Left ventricle myocardium inferior (tissue), 1 donor: ENCODE measurements at places on chromosomes 6 and 20.

DNA sequence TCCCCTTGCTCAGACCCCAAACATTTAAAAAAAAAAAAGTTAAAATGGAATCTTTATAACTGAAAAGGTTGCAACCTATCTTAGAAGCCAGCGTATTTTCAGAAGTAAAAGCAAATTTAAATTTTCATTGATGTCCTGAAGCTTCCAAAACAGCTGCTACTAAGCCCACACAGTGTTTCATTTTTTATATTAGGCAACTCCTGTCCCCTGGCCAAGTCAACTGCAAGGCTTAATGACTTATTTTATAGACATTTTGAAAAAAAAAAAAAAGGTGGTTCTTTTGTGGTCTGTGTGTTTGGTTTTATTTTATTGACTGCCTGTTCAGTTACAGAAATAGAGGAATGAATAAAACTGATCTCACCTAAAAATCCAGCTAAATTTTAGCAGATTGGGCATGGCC is 13.0 kb downstream of the CFAP61 start:
- DNase-seq, result no peak

GRCh38 chr6:142478117-142478516 is 176.3 kb downstream of the ADGRG6 start:
- DNase-seq, result no peak

- no peak for DNase-seq
Observed at GRCh38 chr6:90829311-90829710, 242.4 kb upstream of the MAP3K7 start.

DNA sequence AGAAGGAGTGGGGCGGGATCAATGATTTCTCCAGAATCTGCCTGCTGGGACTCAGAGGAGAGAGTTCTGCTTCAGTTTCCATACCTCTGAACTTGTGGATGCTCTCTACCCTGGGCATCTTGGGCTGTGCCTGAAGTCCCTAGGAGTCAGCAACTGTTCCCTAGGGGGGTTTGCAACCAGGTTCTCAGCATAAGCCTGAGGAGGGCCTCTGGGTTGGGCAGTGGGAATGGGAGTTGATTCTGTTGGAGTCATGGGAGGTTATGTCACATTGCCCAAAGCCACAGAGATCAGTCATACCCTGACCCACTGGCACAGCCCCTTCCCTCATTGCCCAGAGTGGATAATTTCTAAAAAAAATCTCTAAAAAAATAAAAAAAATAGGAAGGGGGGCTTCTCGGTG is 47.4 kb downstream of the MOCS1 start:
- no peak for DNase-seq

- DNase-seq, result peak; percentile 15
Observed at GRCh38 chr6:158040804-158041347, 59.2 kb downstream of the SYNJ2 start.

DNA sequence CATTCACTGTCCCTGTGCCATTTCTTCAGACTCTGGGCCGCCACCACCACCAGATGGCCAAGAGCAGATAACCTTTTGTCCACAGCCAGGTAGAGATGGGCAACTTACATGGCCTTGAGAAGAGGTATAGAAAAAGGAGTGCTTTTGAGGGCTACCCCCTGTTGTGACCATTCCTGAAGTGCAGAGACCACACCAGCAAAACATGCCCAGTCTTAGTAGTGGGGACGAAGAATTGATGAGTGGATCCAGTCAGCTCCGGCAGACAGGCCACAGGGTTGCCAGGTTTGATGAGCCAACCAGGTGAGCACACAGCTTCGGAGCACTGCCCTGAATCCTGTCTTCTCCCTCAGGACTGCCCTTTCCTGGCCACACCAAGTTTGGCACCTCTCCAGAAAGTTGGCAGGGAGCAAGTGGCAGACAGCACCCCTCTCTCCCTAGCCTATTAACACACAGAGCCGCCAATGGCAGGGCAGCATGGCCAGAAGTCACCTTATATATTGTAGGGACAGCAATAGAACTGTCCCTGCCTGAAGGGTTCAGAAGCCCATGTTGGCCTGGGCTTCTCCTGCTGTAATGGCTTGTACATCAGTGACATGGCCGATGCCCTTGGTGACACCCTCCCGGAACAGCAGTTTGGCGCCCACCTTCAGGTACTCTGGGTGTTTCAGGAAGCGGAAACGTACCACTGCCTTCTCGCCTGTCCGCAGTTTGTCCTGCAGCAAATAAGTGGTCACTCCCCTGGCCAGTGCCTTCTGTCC is 7.8 kb downstream of the GTPBP2 start:
- no peak for DNase-seq

DNA sequence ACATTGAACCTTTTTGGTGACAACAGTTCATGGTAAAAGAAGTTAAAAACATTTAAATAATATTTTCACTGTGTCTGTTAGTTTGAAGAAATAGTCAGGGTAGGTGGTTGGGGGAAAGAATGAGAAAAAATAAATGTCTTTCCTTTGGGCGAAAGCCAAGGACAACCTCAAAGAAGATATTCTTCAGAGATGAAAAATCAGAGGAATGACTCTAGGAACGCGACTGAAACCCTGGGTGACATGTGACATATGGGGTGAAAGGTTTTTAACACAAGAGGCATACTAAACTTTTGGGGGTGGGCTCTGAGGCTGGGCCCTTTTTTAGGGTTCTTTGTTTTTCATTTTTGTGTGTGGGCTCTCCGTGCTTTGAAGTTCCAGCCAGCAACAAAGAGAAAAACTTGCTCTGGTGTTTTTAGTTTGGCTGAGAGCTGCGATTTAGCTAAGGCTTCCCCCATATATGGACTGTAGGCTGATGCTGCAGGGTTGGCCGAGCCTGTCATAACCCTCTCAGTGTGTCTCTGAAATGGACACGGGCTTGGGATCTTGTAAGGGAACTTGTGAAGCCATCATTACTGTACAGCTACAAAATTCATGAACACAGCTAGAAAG is 610.1 kb upstream of the ARID1B start:
- no peak for DNase-seq

GRCh38 chr20:57387945-57388371 is 3.2 kb upstream of the RBM38 start:
- DNase-seq, result no peak

GRCh38 chr6:50062051-50062450 is 12.3 kb upstream of the DEFB112 start:
- no peak for DNase-seq

DNA sequence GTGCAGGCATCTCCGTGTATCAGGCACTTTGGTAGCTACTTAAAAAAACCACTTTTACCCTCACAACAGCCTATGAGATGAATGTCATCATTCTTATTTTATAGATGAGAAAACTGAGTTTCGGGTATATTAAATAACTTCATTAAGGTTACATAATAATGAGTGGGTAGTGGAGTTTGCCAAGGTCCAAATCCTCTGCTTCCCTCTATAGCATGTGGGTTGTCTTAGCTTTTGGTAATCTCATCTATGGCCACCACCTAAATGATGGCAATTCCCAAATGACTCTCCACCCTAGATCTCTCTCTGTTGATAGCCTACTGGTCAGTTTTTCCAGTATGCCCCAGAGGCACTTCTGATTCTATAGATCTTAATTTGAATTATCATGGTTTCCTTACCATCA is 3.7 kb upstream of the RNF144B start:
- no peak for DNase-seq

DNA sequence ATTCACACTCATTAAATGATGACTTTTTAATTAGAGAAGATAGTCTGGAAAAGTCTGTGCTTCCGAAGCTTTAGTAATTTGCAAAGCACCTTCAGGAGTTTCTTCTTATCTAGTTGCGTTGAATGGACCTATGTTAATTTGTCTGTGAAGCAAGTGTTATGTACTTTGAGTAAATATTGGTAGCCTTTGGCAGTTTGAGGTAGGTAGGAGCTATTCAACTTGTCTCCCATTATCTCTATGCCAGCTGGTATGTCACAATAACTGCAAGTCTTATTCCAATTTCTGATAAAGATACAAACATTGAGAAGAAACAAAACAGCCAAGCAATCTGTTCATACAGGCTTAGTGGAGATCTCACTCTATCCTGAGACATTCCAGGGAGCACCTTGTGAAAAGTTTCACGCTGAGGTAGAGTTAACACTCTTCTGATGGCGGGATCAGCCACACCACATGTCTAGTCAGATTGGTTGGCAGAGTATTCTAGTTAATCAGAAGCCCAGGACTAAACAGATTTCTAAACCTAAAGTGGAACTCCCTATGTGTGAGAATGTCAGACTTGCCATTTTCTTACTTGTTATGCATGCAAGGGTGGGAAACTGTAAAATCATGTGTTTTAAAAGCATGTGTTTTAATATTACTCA is 219.8 kb upstream of the MANEA start:
- no peak for DNase-seq

- DNase-seq, result no peak
Observed at GRCh38 chr6:92376691-92377090, 1042.7 kb downstream of the EPHA7 start.

GRCh38 chr20:62479656-62480055 is 3.9 kb upstream of the GATA5 start:
- DNase-seq, result no peak

- DNase-seq, result no peak
Observed at GRCh38 chr6:148831531-148831930, 84.7 kb downstream of the UST start.

DNA sequence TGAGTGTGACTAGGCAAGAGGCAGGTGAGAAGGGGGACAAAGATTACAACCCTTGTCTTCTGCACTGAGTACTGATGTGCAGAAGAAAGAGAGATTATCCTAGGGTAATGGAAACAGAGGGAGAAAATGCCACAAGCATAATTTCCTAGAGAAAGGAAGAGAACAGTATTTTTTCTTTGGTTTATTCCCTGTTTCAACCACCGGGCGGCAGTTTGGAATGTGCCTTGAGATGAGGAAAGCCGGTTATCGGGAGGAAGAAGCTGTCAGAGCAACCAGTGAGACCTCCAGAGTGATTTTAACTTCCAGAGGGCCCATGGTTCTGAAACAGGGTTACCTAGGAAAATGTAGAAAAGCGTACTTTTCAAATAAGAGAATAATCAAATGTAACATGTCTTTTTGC is 121.4 kb downstream of the REV3L start:
- no peak for DNase-seq

- DNase-seq, result no peak
Observed at GRCh38 chr6:158487495-158487894, 72.4 kb upstream of the TMEM181 start.

- DNase-seq, result no peak
Observed at GRCh38 chr6:17038316-17038715, 63.5 kb upstream of the STMND1 start.

DNA sequence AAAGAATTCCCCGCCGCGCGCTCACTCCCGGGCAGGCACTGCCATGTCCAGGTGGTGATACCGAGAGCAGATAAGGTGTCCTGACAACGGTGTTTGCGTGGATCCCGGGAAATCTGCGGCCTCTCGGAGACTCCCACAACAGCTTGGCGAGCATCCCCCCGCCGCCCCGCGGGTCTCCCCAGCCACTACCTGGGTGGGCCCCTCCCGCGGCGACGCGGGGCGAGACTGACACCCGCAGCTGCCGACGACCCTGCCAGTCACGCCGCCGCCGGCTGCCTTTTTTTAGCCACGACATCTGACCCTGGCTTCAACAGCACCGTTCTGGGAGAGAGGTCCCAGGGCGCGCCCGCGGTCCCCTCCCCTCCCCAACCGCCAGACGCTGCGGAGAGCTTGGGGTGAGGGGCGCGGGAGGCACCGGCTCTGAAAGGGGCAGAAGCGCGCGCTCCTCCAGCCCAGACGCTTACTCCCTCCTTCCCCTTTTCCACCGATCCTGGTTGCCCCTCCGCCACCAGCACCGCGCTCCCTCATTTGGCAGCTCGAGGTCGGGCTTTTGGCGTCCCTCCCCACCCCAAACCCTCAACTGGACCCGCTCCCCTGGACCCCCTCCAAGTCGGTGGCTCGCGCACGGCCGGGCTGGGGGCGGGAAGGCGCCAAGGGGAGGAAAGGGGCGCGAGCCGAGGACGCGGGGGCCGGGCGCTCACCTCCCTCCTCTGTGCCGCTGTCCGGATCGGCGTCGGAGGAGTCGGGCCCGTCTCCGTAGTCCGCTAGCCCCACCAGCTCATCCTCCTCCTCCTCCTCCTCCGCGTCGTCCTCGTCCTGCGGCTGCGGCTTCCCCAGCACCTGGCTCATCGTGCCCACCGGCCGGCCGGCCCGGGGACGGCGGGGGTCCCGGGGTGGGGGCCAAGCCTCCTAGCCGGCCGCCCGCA is 665 bp downstream of the RRAGD start:
- DNase-seq, result peak; percentile 44

DNA sequence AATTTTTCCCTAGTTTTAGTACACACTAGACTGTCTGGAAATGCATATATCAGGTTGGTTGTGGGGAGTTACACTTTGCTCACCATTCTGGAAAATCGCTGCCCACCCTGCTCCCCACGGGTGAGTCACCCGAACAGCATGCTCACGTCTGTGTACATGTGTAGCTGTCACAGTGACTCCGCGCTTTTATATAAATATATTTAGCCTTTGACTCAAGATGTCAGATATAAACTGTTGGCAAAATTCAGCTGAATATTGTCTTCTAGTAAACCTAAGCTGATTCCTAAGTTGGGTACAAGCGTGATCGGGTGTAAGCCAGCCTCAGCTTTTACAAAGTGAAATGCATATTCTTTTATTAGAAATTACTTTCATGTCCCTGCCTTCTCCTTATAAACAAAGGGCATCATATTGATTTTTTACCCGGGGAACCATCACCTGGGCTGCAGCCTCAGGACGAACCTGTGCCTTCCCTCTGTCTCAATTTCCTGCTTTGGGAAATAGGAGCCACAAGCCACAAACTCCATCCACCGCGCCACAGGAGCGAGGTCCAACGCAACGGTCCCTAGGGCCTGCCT is 4.3 kb downstream of the SDCBP2 start:
- DNase-seq, result no peak

DNA sequence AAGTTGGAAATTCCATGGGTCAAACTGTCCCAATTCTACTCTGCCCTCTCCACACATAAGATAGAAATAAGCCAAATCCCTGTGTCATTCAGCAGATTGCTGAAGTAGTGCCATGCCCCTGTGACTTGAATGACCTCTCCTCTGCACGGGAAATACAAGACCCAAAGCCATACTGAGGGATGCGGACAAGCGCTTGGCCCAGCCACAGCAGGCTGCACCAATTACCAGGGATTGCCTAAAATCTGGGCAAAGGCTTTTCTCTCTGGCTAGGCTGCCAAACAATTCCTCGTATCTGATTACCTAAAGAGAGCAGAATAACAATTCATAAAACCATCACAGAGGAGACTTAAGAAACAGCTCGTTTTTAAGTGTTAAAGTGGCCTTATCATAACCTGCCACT is 421.8 kb upstream of the JARID2 start:
- no peak for DNase-seq

- no peak for DNase-seq
Observed at GRCh38 chr6:133546098-133546497, 304.9 kb downstream of the EYA4 start.

DNA sequence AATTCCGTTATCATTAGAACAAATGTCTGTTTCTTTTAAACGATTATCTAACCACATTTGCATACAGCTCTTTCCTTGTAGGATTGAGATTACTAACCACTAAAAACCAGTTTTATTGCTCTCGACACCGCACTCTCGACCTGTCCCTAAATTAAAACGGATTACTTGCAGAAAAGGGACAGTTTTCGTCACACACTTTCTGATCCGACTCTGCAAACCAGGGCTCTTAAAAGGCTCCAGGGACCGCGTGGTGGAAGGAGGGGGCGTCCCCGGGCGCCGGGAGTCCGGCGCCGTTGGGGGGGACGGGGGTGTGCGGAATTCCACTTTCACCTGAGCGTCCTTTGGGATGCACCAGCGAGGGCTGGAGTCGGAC is 731 bp downstream of the MAK start:
- DNase-seq, result no peak

- DNase-seq, result no peak
Observed at GRCh38 chr6:104159045-104159618, 700.6 kb downstream of the HACE1 start.

GRCh38 chr20:61251529-61252393 is at the start of gene CDH4:
Gene CDH4 (plus strand): TSS chr20:61252261.
- no peak for DNase-seq

- DNase-seq, result no peak
Observed at GRCh38 chr6:19102936-19103335, 715.8 kb downstream of the RNF144B start.
